ENCODE measurements at places on chromosomes 2 and 18. TPM values are rescaled to one million over a fixed set of nuclear protein-coding genes. Genes with fewer than 3 reads are reported as not detected.

The CROCC2 gene
- not detected for total RNA-seq

The ALPG gene
- not detected for total RNA-seq

The NYAP2 gene
- total RNA-seq = not detected

The CPSF3 gene
- total RNA-seq = 95.3 TPM

The CFAP65 gene
- not detected for total RNA-seq

The RNU2-63P gene
- total RNA-seq = under 0.01 TPM
